ENCODE measurements at places on chromosomes 5 and 9.
A peak's percentile ranks its signal among the peaks of the same experiment; 100 is the strongest.

DNA sequence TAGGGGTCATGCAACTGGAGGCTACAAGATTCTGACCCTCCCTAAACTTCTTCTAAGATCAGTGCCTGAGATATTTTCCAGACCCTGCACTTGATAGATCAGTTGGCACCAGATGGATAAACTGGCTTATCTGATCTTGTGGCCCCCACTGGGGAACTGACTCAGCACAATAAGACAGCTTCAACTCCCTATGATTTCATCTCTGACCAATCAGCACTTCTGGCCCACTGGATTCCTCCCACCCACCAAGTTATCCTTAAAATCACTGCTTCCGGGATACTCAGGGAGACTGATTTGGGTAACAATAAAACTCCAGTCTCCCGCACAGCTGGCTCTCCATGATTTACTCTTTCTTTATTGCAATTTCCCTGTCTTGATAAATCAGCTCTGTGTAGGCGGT is 2180.4 kb upstream of the WWC1 start:
- no peak for DNase-seq

- DNase-seq: no peak
Observed at GRCh38 chr5:74020503-74020902, 394.5 kb downstream of the ARHGEF28 start.

DNA sequence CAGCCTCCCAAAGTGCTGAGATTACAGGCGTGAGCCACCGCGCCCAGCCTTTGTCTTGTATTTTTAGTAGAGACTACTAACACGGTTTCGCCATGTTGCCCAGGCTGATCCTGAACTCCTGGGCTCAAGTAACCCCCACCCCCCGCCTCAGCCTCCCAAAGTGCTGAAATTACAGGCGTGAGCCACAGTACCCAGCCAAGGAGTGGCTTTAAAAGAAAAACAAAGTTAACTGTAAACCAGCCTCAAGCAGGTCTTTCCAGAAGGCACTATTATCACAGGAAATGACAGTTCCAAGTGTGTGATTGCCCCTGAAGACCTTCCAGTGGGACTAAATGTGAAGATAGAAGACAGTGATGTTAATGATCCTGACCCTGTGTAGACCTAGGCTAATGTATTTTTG is 31.1 kb downstream of the SIL1 start:
- no peak for DNase-seq

- no peak for DNase-seq
Observed at GRCh38 chr5:159341906-159342310, 11.6 kb upstream of the IL12B start.

DNA sequence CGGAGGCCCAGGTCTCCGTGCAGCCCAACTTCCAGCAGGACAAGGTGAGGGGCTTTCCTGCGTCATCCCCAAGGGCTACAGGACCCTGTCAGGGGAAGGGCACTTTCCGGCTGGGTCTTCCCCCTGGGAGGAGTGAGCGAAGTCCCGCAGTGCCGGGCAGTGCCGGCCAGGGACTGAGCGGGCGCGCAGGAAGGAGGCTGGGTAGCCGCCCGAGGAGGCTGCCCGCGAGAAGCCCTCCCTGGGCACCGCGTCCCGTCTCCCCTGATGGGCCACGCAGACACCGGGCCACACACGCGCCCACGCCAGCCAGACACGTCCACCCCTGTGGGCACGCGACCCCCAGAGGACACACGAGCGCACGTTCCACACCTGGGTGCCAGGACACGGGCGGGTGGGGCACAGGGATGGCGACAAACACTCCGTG is 357 bp downstream of the PTGDS start:
- no peak for DNase-seq

DNA sequence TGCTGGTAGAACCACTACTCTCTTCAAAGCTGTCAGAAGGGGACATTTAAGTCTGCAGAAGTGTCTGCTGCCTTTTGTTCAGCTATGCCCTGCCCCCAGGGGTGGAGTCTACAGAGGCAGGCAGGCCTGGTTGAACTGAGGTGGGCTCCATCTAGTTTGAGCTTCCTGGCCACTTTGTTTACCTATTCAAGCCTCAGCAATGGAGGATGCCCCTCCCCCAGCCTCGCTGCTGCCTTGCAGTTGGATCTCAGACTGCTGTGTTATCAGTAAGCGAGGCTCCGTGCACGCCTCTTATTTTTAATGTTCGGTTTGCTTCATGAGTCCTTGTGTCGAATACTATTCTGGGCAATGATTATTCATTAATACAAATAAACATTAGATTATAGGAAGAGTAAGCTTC is 3.1 kb upstream of the SLC27A6 start:
- no peak for DNase-seq

DNA sequence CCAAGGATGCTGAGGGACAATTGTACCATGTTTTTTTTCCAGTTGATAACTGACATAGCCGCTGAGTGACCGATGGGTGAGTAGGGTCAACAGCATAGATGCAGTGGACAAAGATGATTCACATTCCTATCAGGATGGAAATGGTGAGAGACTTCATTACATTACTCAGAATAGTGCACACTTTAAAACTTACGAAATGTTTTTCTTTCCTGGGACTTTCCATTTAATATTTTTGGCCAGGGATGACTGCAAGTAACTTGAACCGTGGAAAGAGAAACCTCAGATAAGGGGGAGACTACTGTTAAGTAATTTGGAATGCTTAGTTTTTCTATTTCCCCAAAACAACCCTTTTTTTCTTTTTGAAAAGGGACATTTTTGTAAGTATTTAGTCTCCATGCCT is 3.0 kb upstream of the TUSC1 start:
- DNase-seq: no peak

- DNase-seq: peak; percentile 52
Observed at GRCh38 chr9:63816751-63817621, 1468.0 kb downstream of the FOXD4L5 start.

- DNase-seq: peak; percentile 14
Observed at GRCh38 chr9:94639061-94639998, at the start of gene FBP1. Gene FBP1 (minus strand): TSS chr9:94639518. CDS start chr9:94639310, 208 bp downstream.

GRCh38 chr5:139149477-139150199 is 48.5 kb downstream of the SIL1 start:
- DNase-seq: no peak

- no peak for DNase-seq
Observed at GRCh38 chr9:121328876-121329681, 41.0 kb downstream of the STOM start.

DNA sequence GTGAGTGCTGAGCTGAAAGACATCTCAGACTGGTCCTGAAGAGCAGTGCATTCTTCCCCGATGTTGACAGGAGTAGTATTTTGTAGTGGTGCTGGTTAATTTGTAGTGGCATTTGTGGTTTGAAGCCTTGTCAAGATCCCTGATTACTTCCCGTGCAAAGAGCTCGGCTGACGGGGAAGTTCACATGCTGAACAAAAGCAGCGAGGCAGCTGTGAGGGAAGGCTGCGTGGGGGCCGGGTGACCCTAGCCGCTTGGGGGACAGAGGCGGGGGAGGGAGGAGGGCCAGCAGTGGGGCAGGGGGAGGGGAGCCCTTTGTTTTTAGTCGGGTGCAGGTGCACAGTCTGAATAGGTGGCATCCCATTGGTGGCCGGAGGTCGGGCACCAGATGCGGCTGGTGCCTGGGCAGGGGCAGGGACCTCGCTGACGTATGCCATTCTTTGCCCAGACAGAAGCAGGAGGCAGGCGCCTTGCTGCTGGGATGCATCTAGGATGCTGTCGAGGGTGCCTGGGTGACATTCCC is 64.7 kb downstream of the CRB2 start:
- no peak for DNase-seq

DNA sequence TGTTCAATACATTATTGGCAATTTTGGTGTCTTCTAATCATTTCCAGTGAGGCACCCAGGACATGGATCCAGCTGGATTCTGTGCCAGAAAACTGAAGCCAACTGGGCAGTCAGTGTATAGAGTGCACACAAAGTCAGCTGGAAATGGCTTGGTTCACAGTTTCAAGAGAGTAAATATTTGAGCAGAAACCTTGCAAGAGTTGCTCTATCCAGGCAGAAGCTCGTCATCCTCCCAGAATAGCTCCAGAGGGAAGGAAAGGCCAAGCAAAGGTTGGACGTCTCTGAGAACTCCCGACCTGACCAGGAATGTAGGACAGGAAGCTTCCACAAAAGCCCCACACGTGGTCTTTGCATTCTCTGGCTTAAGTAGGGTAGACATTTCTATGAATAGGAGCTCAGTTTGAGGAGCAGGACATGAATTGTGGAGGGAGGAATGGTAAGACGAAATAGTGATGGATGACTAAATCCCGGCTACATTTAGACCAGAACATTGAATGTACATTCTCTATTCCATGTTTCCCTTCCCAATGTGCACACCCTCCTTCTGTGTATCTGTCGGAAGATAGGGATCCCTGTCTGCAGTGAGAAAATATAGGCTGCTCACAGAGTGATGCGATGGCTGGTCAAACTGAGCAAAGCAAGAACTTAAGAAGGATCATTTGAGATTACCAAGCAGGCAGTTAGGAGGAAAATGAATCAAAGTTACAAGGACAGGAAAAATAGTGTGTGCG is 72.7 kb upstream of the FCN2 start:
- no peak for DNase-seq

DNA sequence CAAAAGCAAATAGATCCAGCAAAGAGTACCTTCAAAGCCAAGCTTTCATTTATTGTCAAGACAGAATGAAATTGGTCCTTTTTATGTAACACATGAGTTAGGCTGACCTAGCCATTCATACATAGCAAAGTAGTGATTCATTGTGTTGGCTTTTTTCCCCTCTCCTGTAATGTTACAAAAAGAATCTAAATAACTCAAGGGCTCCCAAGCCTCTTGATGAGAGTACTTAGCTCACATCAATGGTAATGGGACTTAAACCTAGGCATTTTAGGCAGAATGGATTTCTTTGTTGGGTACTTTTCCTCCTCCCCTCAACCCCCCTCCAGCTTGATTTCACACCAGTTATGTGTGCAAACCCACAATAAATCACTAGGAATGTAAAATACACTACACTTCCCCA is 123.7 kb downstream of the EBF1 start:
- DNase-seq: no peak

DNA sequence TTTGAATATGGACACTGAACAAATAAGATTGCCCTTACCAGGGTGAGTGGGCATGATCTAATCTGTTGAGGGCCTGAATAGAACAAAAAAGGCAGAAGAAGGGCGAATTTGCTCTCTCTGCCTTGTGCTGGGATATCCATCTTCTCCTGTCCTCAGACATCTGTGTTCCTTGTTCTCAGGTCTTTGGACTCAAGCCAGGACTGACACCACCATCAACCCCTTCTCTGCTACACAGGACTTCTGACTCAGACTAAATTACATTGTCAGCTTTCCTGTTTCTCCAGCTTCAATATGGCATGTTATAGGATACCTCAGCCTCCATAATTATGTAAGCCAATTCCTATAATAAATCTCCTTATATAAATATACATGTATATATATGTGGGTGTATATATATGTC is 40.8 kb upstream of the SLCO6A1 start:
- no peak for DNase-seq

DNA sequence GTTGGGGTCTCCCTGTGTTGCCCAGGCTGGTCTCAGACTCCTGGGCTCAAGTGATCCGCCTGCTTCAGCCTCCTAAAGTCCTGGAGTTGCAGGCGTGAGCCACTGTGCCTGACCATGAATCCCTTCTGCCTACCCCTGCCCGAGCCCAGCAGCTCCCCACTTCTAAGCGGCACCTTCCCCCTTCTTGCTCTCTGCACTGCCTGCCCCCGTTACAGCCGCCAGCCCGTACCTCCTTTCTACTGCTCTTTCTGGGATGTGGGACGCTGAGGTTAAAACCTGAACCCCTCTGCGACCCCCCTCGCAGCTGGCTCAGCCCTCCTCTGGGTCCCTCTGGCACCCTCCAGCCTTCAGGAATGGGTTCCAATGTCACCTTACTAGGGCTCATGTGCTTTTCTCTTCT is 249.6 kb downstream of the PBX3 start:
- DNase-seq: no peak

- no peak for DNase-seq
Observed at GRCh38 chr5:8135742-8136141, 266.8 kb downstream of the MTRR start.

DNA sequence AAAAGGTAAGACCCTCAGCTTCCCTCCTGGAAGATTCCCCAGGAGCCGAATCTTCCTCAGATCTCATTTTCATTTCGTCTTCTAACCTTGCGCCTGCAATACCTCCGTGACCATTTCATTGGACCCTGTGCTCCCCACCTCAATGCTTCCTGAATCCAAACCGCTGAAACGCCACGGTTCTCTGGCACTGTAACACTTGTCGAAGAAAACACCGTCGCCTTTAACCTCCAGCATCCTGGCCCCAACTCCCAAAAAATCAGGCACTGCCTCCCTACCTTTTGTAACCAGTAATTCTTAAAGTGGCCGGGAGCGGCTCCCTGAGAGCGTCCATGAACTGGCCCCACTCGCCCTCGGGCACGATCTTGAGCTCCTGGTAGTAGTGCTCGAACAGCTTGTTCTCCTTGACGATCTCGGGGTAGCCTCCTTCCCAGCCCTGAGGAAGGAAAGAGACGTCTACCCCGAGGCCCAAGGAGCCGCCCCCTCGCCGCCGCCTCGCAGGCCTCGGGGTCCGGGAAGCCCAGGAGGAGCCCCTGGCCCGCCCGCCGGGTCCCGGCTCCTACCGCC is 438 bp downstream of the NSUN2 start:
- no peak for DNase-seq

GRCh38 chr9:92385953-92386352 is 18.4 kb downstream of the OGN start:
- no peak for DNase-seq

DNA sequence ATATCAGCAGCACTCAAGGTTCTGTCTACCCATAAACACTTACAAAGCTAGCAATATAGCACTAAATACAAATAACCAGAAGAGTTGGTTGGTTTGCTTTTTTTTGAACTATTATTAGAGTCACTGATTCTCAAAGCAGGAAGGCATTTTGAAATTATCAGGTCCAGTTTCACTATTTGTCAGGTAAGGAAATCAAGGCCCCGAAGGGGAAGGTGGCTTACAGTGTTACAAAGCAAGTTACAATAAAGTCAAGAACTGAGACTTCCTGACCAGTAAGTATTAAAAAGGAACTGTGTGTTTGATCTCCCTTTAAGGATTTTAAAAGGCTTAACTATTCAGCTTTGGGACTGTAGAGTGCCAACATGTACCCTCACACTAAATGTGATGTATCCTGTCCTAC is 10.8 kb downstream of the C5orf15 start:
- no peak for DNase-seq

Data from stimulated activated CD8-positive, alpha-beta memory T cell treated with anti-CD3 and anti-CD28 coated beads, Interleukin-7, amount 100 ng/mL, for 1 hour (primary cell).